Stimulated activated CD4-positive, alpha-beta T cell treated with anti-CD3 and anti-CD28 coated beads, Interleukin-4, amount 100 ng/mL, for 1 hour (primary cell): ENCODE measurements at places on chromosomes 5 and 9.

DNA sequence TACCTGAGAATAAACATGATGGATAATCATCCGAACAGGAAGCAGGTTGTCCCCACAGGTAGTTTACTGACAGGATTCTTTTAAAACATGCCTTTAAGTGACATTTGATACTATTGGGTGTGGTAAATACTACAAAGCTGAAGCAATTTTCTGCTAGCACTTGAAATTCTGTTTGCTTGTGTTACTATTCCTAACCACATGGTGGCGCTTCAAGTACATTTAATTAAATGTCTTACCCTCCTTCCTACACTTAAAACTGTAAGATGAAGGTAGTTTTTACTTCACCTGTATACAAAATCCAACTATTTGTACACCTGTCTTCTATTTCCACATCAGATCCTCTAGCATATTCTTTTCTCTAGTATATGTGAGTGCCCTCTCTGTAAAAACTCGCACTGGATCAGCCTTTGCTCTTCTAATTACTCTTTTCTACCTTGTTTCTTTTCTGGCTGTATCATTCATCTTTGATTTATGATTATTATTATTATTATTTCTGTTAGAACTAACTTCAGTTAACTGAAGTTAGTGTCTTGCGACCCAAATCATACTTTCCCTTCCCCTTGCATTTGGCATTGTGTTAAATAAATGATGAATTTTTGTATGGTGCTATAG lies 18.4 kb downstream of the SLC25A46 start:
- DNase-seq: no peak

GRCh38 chr5:145510324-145510723 lies 324.8 kb downstream of the PRELID2 start:
- no peak for DNase-seq

- peak; percentile 43 for DNase-seq
These were observed 3.1 kb downstream of the KLF9 start for GRCh38 chr9:70411121-70411929.

DNA sequence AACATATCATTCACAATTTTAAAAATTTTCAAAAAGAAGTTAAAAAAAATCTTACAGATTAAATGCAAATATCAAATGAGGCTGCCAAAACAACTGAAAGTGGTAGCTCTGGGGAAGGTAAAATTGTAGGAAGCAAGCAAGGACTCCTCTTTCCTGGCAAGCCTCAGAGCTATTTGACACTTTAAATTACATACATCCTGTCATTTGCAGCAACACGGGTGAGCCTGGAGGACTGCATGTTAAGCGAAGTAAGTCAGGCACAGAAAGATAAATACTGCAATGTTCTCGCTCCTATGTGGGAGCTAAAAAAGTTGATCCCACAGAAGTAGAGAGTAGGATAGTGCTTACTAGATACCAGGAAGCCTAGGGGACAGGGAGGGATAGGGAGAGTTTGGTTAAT lies 58.0 kb downstream of the LPAR1 start:
- no peak for DNase-seq

GRCh38 chr9:132214027-132214622 lies 52.3 kb downstream of the NTNG2 start:
- DNase-seq: no peak

- DNase-seq: no peak
These were observed 17.2 kb downstream of the ENHO start for GRCh38 chr9:34505370-34506120.

DNA sequence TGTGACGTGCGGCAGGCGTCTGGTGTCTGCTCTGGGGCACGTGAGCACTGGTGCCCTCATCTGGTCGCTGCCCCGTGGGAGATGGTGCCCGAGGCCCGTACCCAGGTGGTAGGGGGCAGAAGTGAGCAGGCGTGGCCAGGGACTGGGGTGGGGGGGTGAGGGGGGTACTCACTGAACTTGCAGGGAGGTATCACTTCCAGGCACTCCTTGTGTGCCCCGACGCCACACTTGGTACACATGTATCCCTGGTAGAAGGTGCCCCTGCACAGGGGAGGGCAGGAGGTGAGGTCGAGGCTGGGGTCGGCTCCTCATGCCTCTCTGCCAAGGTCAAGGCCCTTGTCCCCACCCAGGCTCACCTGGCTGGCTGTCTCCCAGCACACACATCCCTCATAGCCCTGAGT lies 45.2 kb upstream of the SARDH start:
- no peak for DNase-seq

DNA sequence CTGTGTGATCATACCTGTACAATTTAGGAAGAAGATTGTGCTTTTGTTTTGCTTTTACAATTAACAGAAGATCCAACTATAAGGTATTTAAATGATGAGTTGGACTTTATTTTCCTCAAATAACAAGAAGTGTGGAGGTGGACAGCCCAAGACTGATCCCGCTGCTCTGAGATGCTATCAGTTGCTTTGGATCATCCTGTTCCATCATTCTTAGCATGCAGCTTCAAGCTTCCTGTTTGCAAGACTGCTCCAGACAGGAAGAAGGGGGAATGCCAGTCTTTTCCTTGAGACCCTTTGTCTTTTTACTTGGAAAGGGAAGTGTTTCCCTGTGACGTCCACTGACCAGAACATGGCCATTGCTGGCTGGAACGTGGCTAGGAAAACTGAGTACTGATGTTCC lies 250.8 kb downstream of the ZSWIM6 start:
- DNase-seq: no peak

DNA sequence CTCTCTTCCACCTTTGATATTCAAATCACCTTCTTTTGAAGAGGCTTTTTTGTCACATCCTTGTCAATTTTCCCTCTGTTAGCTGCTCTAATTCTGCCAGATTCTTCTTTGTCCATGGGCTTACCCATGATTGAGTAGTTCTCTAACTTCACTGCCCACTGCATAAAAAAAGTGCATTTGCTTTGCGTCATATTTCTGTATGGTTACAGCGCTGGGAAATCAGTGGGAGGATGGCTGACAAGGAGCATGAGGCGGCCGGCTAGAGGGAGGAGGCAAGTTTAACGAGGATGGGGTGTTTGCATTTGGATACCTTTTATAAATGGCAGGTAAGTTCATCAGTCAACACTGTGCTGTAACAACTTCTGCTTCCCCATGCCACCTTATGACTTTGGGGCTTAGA lies 116.5 kb upstream of the LHFPL2 start:
- DNase-seq: no peak

- no peak for DNase-seq
These were observed 80.3 kb upstream of the SARDH start for GRCh38 chr9:133818444-133818843.

DNA sequence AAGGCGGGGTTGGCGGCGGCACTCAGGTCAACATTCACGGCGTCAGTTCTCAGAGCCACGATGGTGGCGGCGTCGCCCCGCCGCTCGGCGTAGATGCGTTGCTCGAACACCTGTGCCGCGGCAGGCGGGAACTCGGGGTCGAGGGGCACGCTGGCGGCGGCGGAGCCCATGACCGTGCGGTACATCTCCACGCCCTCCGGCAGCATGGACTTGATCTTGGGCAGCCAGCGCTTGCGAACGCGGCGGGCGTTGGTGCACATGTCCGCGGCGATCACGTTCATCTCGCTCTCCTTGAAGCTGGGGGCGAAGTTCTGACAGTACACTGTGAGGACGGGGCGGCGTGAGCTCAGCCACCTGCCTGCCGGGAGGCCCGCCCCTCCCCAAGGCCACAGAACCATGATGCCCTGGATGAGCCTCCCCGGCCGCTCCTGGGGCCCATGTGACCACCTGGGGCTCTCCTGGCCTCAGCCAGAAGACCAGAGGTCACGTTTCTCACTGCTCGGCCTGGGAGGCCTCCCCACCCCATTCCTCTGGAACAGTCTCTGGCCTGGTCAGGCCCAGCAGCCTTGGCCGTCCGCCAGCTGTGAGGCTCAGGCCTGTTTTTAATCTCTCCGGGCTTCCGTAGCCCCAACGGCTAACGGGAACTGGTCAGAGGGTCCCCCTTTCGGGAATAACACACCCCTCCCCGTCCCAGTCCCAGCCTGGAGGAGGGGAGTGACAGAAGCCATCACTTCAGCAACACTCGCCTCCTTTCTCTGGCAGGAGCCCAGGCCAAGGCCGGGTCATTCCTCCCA lies 50.7 kb upstream of the UBAC1 start:
- no peak for DNase-seq

DNA sequence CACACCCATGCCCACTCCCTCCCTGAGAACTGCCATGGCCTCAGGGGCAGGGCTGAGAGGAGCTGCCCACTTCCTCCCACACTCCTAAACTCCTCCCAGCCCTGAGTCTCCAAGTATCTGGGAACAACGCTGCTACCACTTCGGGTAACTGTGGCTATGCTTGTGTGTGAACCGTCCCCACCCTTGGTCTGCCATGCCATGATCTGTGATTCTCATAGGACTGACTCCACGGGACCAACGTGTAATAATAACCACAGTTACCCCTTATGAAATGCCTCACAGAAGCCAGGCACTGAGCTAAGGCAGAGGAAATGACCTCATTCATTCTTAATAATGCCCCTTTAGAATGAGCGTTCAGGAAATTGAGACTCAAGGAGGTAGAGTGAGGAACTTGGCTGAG lies 103.9 kb upstream of the SMIM23 start:
- DNase-seq: no peak

DNA sequence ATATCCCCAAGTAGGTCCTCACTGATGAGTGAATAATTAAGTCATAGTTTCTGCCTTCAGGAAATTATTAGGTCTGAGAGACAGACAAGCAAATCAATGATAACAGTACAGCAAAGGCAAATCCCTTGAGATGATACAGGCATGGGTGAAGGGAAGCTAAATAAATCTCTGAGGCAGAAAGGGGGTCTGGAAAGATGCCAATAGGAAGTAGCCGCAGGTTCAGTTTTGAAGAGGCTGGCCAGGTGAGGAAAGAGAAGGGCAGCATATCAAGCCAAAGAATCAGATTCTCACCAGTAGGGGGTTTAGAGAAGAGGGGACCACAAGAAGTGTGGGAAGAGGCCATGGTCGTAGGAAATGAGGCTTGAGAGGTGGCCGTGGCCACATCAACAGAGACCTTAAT lies 85.8 kb downstream of the KIAA1958 start:
- DNase-seq: no peak

- DNase-seq: no peak
These were observed 42.4 kb upstream of the SMIM32 start for GRCh38 chr5:136235321-136235720.

GRCh38 chr9:33785914-33786313 lies 9.4 kb upstream of the PRSS3 start:
- no peak for DNase-seq

DNA sequence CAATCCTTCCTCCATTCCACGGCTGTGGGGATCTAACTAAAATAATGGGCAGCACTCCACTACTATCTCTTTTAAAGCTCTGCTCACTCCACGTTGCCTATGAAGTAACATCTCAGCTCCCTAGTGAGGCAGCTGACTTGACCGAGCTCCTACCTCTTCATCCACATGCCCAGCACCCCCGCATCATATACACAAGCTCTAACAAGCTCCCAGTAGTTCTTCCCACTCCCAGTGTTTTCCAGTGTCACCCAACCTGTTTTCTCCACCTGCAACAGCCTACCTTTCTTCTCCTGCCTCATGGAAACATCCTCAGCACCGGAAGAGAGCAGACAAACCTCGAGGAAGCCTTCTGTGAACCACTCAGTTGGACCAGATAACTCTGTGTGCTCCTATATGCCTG lies 50.5 kb downstream of the ELAVL2 start:
- no peak for DNase-seq

DNA sequence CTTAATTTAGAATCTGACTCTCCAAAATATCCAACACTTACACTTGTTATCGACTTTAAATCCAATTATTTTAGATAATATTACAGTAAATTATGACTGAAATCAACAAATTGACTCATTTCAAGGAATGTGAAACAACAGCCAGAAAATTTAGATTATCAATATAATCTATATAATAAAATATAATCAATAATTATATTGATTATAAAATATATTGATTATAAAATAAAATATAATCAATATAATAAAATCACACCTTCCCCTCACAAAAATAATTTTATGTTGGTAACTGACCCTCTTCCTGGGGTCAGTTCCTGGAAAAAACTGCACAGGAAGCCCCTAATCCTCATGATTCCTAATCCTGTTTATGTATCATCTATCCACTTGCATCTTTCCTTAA lies 91.1 kb downstream of the CEMIP2 start:
- DNase-seq: no peak

GRCh38 chr9:88085476-88085875 lies 52.8 kb downstream of the SPATA31C2 start:
- no peak for DNase-seq

GRCh38 chr9:81855538-81855937 lies 72.7 kb upstream of the SPATA31D4 start:
- no peak for DNase-seq

GRCh38 chr9:136876476-136876875 lies 9.8 kb upstream of the TRAF2 start:
- DNase-seq: no peak

GRCh38 chr5:176784218-176785165 lies 25.9 kb upstream of the UNC5A start:
- DNase-seq: no peak

DNA sequence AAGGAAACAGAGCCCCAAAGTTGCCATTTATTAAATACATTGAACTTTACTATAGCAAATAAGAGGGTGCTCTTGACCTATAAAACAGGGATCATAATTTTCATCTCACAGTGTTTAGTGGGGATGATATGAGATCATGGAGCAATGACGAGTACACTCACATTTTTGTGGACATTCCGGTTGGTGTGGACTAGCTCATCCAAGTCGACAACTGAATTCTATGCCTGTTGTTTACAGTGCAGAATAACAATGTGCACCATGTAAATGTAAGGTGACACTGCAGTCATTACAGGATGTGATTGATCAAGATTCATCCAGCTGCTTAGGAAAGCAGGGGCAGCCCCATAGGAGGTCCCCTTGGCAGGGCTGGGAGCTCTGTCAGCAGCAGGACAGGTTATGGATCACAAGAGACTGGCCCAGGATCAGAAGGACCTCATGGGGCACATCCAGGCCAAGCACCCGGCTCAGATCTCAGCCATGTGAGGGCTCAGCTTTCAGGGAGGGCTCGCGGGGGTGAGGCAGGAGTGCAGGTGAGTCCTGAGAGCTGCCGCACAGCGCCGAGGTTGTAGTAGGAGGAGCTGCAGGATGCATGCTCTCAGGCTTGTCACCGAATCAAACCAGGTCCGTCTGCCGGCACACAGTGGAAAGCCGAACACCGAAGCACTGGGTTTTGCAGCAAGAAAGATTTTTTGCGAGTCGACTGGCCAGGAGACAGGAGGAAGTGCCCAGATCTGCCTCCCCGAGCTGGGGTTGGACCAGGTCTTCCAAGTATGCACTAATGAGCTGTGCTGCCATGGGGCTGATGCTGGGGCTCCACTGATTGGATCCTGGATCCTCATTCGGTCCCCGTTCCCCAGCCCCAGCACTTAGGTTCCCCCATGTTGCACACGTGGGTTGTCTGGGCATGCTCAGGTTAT lies 28.2 kb downstream of the MRPL36 start:
- DNase-seq: no peak
